ENCODE measurements at places on chromosomes 5 and 9.

- no peak for DNase-seq
These were observed 109.1 kb upstream of the SPATA31D4 start for GRCh38 chr9:81819155-81819554.

- no peak for DNase-seq
These were observed 1.3 kb upstream of the ANKRD18A start for GRCh38 chr9:38621434-38622287.

- no peak for DNase-seq
These were observed 36.4 kb downstream of the C6 start for GRCh38 chr5:41176952-41177351.

GRCh38 chr5:122836947-122837346 lies 8.5 kb upstream of the SNX24 start:
- DNase-seq = no peak

DNA sequence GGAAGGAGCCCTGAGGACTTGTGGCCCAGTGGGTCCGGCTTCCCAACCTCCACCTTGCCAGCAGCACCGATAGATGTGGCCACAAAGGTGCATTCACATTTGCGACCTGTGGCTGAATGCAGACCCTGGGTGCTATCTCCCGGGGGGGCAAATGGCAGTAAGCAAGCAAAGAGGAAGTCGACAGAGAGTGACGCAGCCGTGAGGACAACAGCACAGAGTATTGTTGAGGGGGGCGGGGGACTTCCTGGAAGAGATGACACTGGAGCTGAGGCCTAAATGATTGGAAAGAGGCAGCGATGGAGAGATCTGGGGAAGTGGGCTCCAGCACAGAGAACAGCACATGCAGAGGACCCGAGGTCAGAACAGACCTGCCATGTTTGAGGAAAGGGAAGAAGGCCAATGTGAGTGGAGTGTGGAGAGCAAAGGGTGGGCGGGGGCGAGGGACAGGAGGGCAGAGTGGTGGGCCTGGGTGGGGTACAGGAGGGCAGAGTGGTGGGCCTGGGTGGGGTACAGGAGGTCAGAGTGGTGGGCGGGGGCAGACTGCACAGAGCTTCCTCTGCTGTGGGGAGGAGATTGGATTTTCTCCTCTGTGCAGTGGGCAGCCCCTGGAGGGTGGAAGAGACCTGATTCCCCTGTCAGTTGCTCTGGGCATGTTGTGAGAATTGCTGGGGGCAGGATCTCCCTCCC lies 42.6 kb downstream of the ADAMTS2 start:
- no peak for DNase-seq

- no peak for DNase-seq
These were observed 567.2 kb downstream of the CAAP1 start for GRCh38 chr9:26325444-26325829.

GRCh38 chr5:151295791-151296477 lies 7.6 kb downstream of the SLC36A3 start:
- no peak for DNase-seq

DNA sequence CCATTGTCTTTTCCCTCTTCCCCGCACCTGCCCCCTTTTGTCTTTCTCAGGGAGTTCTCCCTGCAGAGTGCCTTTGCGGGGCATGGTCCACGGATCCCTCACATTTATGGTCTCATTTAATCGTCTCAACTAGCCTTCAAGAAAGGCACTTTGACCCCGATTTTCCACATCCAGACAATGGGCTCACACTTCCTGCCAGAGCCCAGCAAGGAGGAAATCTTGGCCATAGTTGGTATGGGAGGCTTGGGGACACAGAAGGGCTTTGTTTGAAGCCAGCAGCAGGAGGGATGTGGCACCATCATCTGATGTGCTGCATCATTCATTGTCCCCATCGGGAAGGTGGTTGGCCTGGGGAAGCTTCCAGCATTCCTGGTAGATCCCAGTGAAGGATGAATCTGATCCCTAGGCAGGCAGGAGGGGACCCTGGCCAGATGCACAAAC lies 24.9 kb downstream of the GSN start:
- DNase-seq = no peak

DNA sequence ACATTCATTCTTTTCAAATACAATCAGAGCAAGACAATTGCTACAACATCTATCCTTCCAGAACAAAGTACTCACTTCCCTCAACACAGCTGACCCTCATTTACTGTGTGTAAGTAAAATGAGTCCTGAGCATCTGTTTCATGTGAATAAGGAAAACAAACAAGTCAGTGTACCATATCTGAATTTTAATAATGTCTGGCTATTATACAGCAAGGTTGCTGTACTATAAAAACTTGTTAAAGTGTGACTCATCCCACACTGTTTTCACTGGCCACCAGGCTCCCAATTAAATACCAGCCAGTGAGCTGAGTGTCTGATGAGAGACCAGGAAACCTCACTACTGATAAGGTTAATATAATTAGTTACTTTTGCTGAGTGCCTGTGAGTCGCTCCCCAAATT lies 339.8 kb downstream of the AGTPBP1 start:
- peak; percentile 49 for DNase-seq

- no peak for DNase-seq
These were observed 556.1 kb downstream of the CDH9 start for GRCh38 chr5:26482076-26482809.
